ENCODE measurements at places on chromosomes 16 and 17. TPM values are rescaled to one million over a fixed set of nuclear protein-coding genes. Genes with fewer than 3 reads are reported as not detected.

The PAQR4 gene
- 6.6 TPM for total RNA-seq

GRCh38 chr17:36106493-36106835 is 2.8 kb downstream of the CCL4 start:
- no peak for DNase-seq

DNA sequence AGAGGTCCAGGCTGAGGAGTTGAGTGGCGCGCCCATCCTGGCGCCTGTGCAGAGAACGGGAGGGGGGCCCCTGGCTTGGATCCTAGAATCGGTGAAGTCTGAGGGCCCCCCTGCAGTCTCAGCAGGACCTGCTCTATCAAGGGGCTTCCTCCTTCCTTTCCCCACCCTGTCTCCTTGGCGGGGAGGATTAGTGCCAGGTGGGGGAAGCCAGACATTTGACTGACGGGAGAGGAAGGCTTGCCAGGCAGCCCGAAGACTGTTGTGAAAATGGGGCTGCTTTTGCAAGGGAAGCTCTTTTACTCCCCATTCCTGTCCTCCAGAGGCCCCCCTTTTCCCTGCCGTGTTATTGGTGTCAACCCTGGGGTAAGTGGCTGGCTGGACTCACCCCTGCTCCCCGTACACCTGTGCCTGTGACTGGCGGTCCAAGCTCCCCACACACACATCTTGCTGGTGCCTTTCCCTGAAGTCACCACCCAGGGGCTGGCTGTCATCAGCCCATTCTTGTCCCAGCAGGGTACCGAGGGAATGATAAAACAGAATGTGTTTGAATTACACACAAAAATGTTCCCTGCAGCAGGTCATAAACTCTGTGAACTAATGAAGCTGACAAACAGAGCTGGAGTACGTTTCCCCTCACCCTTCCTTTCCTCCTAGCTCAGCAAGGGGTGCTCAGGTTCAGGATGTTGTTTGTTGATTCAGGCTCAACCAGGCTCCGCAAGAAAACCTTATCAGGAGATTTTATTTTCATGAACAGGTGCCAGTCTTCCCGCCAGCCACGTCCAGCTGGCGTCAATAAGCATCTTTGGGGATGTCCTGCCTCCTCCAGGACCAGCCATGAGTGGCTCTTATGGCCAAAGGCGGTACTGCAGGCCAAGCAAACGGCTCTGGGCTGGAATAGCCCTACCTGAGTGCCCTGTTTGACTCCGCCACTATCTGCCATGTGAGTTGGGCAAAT is 4.4 kb upstream of the ARMC7 start:
- no peak for DNase-seq

DNA sequence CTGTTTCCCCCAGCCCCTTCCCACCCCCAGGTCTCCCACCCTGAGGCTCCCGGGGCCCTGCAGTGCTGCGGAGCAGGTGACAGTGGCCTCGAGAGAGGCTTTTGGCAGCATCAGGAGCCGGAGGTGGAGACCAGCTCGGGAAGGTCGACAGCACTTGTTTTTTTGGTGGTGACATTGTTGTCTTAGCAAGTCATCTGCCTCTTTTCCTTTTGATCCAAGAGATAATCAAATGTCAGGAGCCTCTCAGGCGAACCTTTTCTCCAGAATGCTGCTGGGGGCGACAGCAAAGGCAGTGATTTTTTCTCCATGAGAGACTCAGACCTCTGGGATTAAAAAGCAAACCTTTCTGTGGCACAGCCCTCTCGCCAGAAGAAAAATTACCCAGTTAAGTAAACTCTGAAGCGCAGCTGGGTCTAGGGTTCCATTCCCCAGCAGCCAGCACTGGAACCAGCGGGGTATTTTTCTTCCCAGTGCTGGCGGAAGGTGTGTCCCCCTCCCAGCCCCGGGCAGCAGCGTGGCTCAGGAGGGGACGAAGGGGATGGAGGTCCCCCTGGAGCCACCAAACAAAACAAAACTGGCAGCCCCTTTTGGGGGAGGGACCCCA is 37.2 kb downstream of the GRIN2C start:
- DNase-seq: no peak

DNA sequence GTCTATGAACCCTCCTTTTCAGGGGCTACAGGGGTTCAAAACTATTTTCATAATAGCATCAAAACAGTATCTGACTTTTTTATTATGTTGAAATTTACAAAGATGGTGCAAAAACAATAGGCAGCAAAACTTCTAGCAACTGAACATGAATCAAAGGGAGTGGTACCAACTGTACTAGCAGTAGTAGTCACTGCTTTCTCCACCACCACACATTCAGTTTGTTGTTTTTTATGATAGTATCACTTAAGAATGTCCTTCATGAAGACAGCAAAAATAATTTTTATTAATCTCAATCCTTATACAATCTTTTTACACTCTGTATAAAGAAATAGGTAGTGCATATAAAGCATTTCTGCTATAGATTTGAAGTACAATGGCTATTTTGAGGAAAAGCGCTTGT is 47.6 kb downstream of the MED13 start:
- DNase-seq: no peak

Measured in sciatic nerve (tissue), 2 donors.